ENCODE measurements at places on chromosomes 13 and 19. TPM values are rescaled to one million over a fixed set of nuclear protein-coding genes. Genes with fewer than 3 reads are reported as not detected.
A peak's percentile ranks its signal among the peaks of the same experiment; 100 is the strongest.

GRCh38 chr19:5093297-5093928 is 124.5 kb downstream of the KDM4B start:
- H3K36me3 ChIP-seq: peaks cover 15% of the 10 kb centered on the region
- H3K27me3 ChIP-seq: no peaks in the 10 kb centered on the region
- no peak overlapping the region for H3K4me3 ChIP-seq
- no peak for DNase-seq

DNA sequence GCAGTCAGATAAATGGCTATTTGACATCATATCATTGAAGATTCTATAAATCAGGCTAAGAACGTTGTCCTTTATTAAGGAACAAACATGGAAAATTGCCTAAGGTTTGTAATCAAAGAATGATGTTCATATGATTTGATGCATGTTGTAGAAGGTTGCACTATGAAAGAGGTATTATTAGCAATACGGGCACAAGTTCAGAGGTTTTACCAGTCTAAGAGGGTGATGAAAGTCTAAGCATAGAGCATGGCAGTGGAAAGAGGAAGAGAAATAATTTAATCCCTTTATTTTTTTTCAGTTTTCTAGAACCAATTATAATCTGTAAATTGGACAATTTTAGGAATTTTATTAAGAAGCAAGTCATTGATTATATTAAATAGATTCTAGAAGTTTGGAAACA is 450.7 kb downstream of the FGF14 start:
- no peaks in the 10 kb centered on the region for H3K4me1 ChIP-seq
- H3K27me3 ChIP-seq: peaks cover 6% of the 10 kb centered on the region
- no peak overlapping the region for H3K4me3 ChIP-seq
- H3K36me3 ChIP-seq: no peaks in the 10 kb centered on the region
- H3K27ac ChIP-seq: no peak overlapping the region

DNA sequence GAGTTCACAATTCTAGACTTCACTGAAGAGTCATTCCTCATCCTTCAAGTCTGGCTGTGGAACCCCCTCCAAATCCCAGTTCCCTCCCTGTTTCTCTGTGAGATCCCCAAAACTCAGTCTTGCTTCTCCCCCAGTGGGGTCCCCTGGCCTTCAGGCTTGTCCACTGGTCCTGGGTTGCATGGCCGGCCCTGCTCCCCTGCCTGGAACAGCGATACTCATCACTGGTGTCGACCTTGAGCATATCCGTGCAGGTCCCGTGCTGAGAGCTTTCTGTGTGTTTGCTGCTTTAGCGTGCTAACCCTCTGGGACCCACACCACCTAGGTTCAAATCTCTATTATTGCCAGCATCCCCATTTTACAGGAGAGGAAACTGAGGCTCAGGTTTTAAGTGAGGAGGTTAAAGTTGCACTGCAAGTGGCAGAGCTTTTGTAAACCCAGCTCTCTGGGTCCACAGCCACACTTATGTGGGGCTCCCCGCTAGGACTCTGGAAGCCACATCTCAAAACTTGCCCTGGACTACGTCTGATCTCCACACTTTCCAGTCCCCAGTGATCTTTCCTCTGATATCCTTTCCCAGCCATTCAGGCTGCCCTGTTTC is 15.5 kb downstream of the LIPE start:
- peaks cover 13% of the 10 kb centered on the region for H3K4me1 ChIP-seq
- no peaks in the 10 kb centered on the region for H3K27me3 ChIP-seq
- H3K4me3 ChIP-seq: no peak overlapping the region
- H3K27ac ChIP-seq: no peak overlapping the region
- no peaks in the 10 kb centered on the region for H3K36me3 ChIP-seq

- H3K27ac ChIP-seq: no peak overlapping the region
- H3K27me3 ChIP-seq: no peaks in the 10 kb centered on the region
- DNase-seq: no peak
These were observed 32.2 kb upstream of the ZNF726 start for GRCh38 chr19:23882493-23882892.

DNA sequence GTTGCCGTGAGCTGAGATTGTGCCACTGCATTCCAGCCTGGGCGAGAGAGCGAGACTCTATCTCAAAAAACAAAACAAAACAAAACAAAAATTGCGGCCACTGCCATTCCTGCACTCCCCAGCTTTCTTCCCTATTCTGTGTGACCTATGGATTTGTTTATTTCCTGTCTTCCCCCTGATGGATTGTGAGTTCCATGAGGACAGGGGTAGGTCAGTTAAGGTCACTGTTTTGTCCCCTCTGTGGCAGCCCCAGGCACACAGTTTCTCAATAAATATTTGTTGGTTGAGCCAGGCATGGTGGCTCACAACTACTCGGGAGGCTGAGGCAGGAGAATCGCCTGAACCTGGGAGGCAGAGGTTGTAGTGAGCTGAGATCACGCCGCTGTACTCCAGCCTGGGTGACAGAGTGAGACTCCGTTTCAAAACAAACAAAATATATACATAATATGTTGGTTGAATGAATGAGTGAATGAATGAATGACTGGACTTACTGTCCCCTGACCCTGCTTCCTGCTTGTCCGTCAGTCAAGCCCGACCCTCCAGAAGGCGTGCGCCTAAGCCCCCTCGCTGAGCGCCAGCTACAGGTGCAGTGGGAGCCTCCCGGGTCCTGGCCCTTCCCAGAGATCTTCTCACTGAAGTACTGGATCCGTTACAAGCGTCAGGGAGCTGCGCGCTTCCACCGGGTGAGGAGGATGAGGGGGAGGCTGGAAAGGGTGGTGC is 5.0 kb downstream of the EBI3 start:
- no peaks in the 10 kb centered on the region for H3K4me1 ChIP-seq
- no peaks in the 10 kb centered on the region for H3K27me3 ChIP-seq
- no peak overlapping the region for H3K4me3 ChIP-seq
- DNase-seq: no peak
- H3K36me3 ChIP-seq: no peaks in the 10 kb centered on the region

DNA sequence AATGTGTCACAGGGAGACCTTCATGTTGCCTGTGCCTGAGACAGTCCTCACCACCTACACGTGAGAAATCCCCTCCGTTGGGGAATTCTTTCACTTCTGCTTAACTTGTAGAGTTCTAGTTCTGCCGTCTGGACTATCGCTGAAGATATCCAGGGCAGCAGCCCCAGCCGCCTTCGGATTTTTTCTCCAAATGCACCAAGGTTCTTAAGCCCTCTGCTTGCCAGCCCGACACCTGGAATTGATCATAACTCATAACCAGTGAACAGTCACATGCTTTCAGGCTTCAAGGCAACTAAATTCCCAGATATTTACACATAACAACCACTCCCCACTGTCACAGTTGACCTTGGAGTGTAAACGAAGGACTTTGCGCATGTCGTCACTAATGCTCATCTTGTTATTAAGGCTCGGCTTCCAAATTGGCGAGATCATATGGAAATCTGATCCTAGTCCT is 114.4 kb downstream of the RAB20 start:
- H3K27me3 ChIP-seq: no peaks in the 10 kb centered on the region
- no peak for DNase-seq
- peaks cover 25% of the 10 kb centered on the region for H3K4me1 ChIP-seq
- H3K36me3 ChIP-seq: peaks cover 14% of the 10 kb centered on the region
- no peak overlapping the region for H3K27ac ChIP-seq

DNA sequence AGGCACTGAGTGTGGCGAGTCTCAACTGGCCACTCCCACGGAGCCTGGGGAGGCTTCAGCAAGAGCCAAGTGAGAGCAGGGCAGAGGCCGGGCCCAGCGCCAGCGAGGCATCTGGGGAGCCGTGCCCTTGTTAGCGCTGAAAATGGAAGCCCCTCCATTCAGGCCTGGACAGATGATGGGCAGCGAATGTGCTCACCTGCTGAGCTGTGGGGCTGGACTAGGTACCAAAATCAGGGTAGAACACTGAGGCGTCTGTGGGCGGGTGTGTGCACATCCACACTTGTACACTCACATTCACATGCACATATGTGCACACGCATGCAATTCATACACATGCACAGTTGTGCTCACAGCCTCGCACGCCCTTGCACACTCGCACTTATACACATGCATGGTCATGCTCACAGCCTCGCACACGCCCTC is 20.7 kb downstream of the NAXD start:
- DNase-seq: no peak
- H3K27me3 ChIP-seq: no peaks in the 10 kb centered on the region
- H3K27ac ChIP-seq: peak overlapping the region; percentile 21
- H3K4me3 ChIP-seq: no peak overlapping the region

- no peak for DNase-seq
- H3K27ac ChIP-seq: peak within 1 kb of the TSS; percentile 65
- H3K4me1 ChIP-seq: peaks cover 10% of the 10 kb centered on the region
These were observed at the start of gene GPR183 for GRCh38 chr13:99307247-99307646. Gene GPR183, minus strand, starts transcription at chr13:99307399. Its CDS starts 11,254 bp downstream, at chr13:99296145.

DNA sequence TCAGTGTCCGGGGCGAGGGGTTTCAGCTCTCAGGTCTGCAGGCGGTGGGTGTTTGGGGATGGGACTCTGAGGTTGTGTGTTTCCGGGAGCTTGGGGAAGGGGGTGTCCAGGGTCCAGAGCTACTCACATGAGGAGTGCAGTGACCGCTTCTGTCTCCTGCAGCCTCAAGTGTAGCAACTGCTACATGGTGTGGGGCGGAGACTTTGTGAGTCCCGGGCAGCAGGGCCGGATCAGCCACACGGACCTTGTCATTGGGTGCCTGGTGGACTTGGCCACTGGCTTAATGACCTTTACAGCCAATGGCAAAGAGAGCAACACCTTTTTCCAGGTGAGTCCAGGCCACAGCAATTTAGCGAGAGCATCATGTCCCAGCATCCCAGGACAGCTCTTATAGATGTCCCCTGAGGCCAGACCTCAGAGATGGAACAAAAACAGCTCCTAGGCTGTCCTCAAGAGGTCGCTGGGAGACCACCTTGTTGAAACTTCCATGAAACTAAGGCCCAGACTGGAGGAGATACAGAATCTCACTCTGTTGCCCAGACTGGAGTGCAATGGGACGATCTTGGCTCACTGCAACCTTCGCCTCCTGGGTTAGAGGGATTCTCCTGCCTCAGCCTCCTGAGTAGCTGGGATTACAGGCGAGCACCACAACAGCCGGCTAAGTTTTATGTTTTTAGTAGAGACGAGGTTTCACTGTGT is 44.9 kb downstream of the RYR1 start:
- no peak for DNase-seq
- no peaks in the 10 kb centered on the region for H3K4me1 ChIP-seq
- H3K36me3 ChIP-seq: no peaks in the 10 kb centered on the region
- no peaks in the 10 kb centered on the region for H3K27me3 ChIP-seq
- no peak overlapping the region for H3K4me3 ChIP-seq
- H3K27ac ChIP-seq: no peak overlapping the region

- peak overlapping the region; percentile 50 for H3K27ac ChIP-seq
- DNase-seq: no peak
- H3K27me3 ChIP-seq: no peaks in the 10 kb centered on the region
- peaks cover 5% of the 10 kb centered on the region for H3K36me3 ChIP-seq
- peaks cover 37% of the 10 kb centered on the region for H3K4me1 ChIP-seq
- H3K4me3 ChIP-seq: peak overlapping the region; percentile 78
These were observed 2.4 kb downstream of the FBN3 start for GRCh38 chr19:8146877-8147581.

The COX6B2 gene
- total RNA-seq: 0.33 TPM

The PSG6 gene
- total RNA-seq: not detected

The SNRNP70 gene
- 296 TPM for total RNA-seq

The IFNL1 gene
- total RNA-seq: not detected

The HCST gene
- total RNA-seq: 1.3 TPM
